ENCODE measurements at places on chromosomes 5 and 9.

DNA sequence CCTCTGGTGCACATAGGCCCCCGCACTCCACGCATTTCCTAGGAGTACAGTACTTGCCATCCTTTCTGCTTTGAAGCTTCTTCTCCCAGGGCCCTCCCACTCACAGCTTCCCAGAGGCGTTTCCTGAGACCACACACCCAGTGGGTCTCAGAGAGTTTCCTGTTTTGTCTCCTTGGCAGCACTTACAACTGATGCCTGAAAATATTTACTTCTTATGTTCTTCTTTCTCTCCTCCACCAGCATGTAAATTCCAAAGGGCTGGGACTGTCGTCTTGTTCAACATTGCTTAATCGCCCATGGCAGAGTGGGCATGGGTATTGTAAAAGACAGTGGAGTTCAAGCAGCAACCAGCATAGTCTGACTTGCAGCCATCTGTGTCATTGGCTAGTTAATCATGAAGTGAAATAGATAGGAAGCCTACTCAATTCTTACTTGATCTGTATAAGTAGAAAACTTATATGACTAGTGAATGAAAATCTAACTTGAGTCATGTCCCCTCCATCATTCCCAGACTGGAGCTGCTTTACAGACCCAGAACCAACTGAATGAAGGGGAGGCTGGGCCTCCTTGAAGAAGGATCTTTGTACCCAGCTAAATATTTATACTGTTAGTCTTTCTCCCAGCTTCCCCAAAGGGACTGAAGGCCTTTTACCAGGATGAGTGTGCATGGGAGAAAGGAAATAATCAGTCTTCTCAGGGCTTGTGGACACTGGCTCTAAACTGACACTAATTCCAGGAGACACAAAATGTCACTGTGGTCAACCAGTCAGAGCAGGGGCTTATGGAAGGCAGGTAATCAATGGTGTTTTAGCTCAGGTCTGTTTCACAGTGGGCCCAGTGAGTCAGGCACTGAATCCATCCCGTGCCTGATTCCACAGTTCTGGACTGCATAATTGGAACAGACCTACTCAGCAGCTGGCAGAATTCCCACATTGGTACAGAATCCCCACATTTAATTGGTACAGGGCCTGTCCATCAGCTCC, 116.4 kb downstream of the SV2C start:
- no peak for DNase-seq

DNA sequence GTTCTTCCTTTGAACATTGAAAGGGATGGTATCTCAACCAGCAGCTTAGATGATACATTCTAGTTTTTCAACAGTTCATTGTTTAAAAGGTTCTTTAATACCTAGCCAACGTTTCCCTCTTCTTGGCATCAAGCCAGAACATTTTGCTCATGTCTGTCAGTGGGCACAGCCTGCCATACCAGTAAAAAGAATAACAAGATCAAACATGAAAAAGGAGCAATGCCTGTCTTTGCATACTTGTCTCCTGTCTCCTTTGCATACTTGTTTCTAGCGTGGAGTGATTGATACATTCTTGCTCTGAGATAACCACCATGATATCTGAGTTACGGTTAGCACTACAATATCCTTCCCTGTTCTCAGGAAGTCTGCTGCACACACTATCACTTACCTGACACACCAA, 248.6 kb upstream of the DAPK1 start:
- no peak for DNase-seq

DNA sequence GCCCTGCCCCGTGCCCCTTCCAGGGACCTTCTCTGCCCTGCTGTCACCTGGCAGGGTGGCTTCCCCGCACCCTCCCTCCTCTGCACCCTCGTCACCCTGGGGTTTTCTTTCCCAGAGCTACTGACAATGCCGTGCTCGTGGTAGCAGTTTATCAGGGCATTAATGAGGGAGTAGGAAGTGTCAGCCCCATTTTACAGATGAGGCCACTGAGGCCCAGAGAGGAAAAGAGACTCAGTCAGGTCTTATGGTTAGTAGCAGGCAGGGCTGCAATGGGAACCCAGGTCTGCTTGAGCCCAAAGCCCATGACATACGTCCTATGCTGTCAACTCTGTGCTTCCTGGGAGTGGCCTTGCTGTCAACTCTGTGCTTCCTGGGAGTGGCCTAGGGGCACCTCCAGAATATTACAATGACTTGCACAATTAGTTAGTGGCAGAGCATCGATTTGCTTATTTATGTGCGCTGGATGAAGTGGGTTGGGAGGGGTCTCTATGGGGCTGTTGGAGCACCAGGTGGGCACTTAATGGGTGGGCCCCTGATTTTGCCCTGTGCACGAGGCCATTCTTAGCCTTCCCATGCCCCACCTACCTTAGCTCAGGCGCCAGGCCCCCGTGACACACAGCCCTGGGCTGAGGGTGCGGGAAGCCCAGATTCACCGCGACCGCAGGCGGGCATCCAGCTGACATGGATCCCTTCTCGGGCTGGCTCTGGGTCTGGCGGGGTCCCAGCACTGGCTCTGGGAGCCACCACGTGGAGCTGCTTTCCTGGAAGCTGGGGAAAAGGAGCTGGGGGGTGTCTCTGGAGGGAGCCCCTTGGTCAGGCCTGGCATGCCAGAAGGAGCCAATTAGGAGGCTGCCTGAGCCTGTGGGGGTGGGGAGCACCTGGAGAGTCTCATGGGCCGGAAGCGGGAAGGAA, 82.0 kb upstream of the ORM1 start:
- no peak for DNase-seq

DNA sequence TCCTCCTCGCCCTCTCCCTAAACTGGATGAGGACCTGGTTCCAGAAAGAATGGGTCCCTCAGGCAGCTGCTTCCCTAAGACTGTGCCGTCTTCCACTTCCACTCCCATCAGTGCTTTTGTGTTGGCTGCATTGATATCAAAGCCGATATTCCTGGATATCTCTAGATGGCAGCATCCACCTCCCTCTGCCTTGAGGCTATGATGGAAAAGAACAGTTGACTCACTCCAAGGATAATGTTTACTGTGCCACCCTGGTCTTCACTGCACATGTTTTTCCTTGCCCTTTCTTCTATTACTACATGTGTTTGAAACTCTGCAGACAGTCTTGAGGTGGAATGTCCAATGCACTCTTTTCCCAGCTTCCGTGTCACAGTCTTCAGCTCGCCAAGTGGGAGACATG, 211.6 kb downstream of the MAST4 start:
- DNase-seq: no peak

DNA sequence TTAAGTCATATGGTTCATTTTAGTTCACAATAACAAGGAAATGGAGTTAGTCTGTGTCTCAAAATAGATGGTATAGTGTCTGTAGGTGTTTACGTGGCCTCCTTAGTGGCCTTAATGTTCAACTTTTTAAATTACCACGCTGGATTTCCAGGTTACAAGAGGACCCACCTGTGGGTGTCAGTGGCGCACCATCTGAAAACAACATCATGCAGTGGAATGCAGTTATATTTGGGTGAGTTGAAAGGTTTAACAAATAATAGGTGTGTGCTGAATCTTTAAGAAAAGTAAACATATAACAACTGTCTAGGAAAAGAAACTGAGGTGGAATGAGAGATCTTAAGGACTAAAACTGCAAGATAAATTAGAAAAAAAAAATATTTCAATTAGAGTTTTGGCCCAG, 2.9 kb downstream of the UBE2B start:
- no peak for DNase-seq

GRCh38 chr5:5588386-5588785, 165.9 kb downstream of the ICE1 start:
- no peak for DNase-seq

GRCh38 chr5:93357686-93358085, 223.3 kb downstream of the NR2F1-AS1 start:
- DNase-seq: no peak

- no peak for DNase-seq
Measured at GRCh38 chr5:72841756-72842535, 25.5 kb downstream of the TNPO1 start.

GRCh38 chr9:93295031-93295430, 111.1 kb downstream of the WNK2 start:
- no peak for DNase-seq

GRCh38 chr5:169970339-169970738, 10.0 kb downstream of the INSYN2B start:
- DNase-seq: no peak

- no peak for DNase-seq
Measured at GRCh38 chr5:113163328-113163727, 186.7 kb downstream of the DCP2 start.

DNA sequence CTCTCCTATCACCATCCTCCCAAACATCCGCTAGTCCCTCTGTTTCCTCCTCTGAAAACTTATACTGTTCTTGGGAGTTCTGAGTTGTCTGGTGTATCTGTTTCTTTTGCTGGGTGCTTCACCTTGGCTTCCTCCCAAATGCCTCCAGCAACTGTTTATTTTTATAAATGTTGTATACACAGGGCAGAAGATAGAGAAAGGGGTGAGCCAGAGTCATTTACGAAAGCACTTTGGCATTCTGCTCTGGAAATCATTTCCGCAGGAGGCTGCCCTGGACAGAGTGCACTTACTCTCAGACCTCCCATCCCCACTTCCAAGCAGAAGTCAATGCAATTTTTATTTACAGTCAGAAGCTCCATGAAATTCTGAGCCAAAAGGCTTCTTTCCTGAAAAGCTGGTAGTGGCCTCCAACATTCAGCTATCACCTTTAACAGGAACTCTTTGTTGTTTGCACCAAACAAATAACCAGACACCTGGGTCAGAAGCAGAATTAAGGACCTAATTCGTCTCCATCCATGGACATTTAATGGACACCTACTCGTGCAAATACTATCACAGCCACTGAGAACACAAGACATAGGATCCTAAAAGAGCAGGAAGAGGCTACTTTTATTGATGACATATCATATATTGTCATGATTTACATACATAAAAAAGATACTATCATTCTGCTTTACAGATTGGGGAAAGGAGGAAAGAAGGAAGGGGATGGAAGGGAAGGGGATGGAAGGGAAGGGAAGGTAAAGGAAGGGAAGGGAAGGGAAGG, 229.5 kb upstream of the PAPPA start:
- DNase-seq: no peak

GRCh38 chr9:134492281-134492691, 149.3 kb upstream of the COL5A1 start:
- DNase-seq: no peak

DNA sequence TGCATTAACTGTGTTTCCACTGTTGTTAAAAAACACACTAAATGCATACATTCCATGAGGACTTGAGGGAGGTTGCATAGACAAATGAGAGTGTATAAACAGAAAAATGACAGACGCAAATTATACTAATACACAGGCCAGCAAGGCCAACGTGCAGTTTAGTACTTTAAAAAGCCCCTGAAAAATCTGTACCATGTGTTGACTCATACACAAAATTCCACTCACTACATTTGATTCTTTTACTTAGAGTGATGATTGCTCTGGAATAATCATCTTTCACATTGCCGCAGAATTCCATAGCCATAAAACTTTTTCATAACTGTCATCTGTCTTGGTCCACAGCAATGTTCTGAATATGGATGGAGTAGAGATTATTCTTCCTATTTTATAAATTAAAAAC, 215.7 kb downstream of the FAM114A2 start:
- DNase-seq: no peak

- no peak for DNase-seq
Measured at GRCh38 chr9:4706971-4707622, 27.7 kb downstream of the CDC37L1 start.

DNA sequence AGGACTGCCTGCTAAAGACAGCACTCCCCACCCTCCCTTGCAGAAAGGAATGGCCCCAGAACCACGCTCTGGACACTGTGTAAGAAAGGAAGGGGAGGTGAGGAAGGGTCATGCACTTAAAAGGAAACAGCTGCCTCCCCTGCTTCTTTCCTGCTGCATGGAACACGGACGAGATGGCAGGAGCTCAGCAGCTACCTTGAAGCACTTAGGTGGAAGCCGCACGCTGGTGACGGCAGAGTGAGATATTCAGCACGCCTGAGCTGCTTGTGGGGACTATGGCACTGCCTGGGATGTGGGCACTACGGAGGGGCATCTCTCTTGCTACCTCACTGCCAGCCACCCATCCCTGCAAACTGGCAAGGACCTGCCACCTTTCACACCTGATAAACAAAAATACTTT, 101.5 kb downstream of the VAV2 start:
- DNase-seq: no peak

GRCh38 chr5:148740079-148740858, 85.9 kb upstream of the HTR4 start:
- no peak for DNase-seq

GRCh38 chr5:130425424-130425823, 521.2 kb downstream of the CHSY3 start:
- no peak for DNase-seq

DNA sequence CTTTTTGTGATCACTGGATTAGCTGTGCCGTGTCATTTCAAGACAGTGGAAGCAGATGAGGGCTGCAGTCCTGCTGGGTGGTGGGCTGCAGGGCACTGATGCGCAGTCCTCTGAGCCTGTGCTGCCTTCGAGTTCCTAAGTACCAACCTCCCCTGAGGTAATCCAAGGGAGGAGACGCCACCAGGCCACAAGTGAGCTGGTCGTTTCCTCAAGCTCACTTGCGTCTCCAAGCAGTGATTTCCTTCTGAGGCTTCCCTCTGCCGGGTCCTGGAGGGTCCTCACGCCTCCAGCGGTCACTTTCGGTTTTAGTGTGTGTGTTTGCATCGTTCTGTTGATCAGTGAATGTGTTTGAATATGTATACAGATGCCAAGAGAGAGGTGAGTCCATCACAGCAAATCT, 115.7 kb downstream of the TRIO start:
- DNase-seq: no peak

DNA sequence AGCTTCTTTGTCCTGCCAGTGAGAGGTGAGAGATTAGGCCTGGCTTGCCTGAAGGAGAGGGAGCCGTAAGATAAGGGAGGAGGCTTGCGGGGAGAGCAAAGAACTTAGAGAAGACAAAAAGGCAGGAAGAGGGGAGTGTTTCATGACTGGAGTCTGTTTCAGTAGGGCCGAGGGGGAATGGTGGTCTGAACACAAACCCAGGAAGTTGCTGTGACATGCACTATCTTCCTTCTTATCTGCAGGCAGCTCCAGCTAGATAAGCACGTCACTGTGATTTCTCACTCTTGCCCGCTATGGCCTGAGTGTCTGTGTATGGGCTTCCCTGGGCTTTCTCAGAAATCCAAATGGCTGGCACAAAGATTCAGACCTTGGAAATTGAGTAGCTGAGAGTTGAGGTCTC, 307.5 kb upstream of the CLINT1 start:
- DNase-seq: no peak

GRCh38 chr9:126203313-126203712, 123.3 kb upstream of the MVB12B start:
- no peak for DNase-seq

GRCh38 chr5:107165296-107165695, 505.4 kb downstream of the EFNA5 start:
- DNase-seq: no peak

- no peak for DNase-seq
Measured at GRCh38 chr5:68720884-68721610, 372.8 kb upstream of the SLC30A5 start.

DNA sequence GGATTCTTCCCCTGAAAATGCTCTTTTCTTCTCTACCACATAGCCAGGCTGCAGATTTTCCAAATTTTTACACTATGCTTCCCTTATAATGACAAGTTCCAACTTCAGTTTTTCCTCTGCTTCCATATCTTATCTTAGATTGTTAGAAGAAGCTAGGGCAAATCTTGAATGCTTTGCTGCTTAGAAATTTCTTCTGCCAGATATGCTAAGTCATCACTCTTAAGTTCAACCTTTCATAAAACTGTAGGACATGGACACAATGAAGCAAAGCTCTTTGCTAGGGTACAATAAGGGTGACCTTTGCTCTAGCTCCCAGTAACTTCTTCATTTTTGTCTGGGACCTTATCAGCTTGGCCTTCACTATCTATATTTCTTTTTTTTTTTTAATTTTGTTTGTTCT, 88.7 kb downstream of the NXNL2 start:
- no peak for DNase-seq

GRCh38 chr5:38148021-38148625, 110.2 kb upstream of the EGFLAM start:
- no peak for DNase-seq

Measured in activated T-cell treated with anti-CD3 and anti-CD28 coated beads for 1 hour (primary cell).